ENCODE measurements at places on chromosomes 6 and 20. TPM values are rescaled to one million over a fixed set of nuclear protein-coding genes. Genes with fewer than 3 reads are reported as not detected.

Gene PRSS16
- 0.47 TPM for total RNA-seq

Gene ID4
- total RNA-seq = 126 TPM

Gene CST3
- 253 TPM for total RNA-seq

Gene CYP39A1
- 7.4 TPM for total RNA-seq

Gene HTR1E
- 0.93 TPM for total RNA-seq

Gene DYNLT2
- total RNA-seq = 3.3 TPM

Gene CDH26
- 6.4 TPM for total RNA-seq

Gene RRAGD
- 57.9 TPM for total RNA-seq

Gene SS18L1
- 27.2 TPM for total RNA-seq

Gene ZNF165
- 3.0 TPM for total RNA-seq

Gene BMP7
- 62.6 TPM for total RNA-seq

Gene MCCD1
- 9.8 TPM for total RNA-seq

Measured in metanephros (tissue), 2 donors.